Hematopoietic multipotent progenitor cell treated with erythropoietin and hydrocortisone succinate and interleukin-3 and kit ligand, for 6 days (in vitro differentiated cells): ENCODE measurements at places on chromosomes 5 and 9.

GRCh38 chr5:17257705-17258273 is 40.4 kb downstream of the BASP1 start:
- DNase-seq, result no peak

DNA sequence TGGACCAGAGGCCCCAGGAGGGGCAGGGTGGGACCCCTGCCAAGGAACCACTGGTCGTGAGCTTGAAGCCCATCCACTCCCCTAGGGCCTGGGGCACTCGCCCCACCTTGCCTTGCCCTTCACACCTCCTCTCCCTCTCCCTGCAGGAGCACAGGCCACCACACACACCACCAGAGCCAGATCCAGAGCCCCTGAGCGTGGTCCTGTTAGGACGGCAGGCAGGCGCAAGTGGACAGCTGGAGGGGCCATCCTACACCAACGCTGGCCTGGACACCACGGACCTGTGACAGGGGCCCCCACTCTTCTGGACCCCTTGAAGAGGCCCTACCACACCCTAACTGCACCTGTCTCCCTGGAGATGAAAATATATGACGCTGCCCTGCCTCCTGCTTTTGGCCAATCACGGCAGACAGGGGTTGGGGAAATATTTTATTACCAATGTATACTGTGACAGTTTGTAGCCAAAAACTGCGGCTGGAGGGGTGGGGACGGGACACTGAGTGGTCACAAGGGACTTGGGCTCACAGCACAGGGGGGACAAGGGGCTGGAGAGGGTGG is 14.5 kb downstream of the GPRIN1 start:
- DNase-seq, result no peak

- peak; percentile 20 for DNase-seq
These were observed at the start of gene CCL19 for GRCh38 chr9:34690983-34691935. CCL19 (minus strand) TSS chr9:34691276; CDS start chr9:34691139, 137 bp downstream.

DNA sequence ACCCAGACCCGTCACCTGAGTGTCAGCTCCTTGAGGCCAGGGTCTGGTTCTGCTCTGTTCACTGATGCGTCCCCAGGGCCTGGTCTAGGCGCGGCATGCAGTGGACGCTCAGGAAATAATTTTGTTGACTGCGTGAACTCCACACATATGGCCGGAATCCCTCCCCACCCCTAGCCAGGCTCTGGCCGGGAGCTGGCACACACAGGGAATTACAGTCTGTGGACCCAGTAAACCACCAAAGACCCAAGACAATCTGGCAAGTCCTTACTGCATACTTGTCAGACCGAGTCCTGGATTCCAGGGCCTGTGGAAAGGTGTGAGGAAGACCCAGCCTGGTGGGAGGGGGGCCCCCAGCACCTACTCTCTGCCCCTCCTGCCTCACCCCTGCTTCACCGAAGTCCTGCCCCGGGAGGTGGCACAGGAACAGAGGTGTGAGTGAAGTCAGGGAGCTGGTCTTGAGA is 113.0 kb upstream of the IER5L start:
- DNase-seq, result no peak

DNA sequence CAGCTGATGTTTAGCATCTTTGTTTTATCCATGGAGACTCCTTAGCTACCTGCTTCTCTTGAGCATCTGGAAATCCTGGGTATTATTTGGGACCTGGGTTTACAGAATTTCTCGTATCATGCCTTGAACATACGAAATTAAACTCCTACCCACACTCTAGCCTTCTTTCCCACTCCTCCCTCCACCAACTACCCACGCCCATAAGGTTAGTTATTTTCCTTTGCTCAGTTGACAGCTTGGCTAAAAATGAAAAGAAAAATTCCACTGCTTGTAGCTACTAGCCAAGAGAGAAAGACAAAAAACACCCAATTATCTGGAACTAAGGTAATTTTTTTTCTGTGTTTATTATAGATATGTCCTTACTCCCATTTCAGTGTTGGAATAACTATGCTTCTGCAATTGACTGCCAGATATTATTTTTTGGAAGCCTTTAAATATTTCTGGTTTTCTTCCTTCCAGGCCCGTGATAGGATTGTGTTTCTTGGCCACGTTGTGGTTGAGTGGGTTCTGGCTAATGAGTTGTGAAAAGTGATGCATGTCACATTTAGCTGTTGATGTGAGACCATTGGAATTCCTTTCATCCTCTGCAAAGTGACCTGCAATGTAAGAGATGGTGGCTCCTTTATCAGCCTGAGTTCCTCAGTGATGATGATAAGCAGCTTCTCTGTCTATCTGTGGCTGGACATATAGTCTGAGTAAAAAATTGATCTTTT is 308.1 kb downstream of the LRRC70 start:
- DNase-seq, result no peak

GRCh38 chr9:131594906-131595665 is 49.8 kb downstream of the PRRT1B start:
- DNase-seq, result no peak

GRCh38 chr5:140567871-140568270 is 3.2 kb downstream of the SLC35A4 start:
- no peak for DNase-seq

DNA sequence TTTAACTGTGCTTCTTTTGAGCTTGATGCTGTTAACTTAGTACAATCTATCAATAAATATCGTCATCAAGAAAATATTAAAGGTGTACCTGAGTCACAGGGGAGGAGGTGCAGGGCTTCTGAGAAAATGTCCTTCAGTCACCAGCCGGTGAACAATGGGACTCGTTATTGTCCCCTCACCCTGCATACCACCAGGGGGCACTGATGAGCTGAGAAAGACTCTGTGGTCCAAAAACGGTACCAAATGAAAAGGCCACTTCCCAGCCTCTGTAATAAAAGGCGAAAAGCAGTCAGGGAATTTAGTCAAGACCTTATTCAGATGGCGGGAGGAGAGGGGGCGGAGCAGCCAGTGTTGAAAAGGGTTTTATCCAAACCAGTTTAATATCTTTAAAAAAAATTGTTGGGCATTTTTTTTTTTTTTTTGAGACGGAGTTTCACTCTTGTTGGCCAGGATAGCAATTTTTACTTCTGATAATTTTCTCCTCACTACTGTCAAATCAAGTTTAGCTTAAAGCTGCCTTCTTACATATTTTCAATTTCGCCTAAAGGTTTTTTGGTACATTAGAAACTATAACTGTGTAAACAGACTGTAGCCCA is 271.9 kb upstream of the ADAMTS16 start:
- DNase-seq, result peak; percentile 72

DNA sequence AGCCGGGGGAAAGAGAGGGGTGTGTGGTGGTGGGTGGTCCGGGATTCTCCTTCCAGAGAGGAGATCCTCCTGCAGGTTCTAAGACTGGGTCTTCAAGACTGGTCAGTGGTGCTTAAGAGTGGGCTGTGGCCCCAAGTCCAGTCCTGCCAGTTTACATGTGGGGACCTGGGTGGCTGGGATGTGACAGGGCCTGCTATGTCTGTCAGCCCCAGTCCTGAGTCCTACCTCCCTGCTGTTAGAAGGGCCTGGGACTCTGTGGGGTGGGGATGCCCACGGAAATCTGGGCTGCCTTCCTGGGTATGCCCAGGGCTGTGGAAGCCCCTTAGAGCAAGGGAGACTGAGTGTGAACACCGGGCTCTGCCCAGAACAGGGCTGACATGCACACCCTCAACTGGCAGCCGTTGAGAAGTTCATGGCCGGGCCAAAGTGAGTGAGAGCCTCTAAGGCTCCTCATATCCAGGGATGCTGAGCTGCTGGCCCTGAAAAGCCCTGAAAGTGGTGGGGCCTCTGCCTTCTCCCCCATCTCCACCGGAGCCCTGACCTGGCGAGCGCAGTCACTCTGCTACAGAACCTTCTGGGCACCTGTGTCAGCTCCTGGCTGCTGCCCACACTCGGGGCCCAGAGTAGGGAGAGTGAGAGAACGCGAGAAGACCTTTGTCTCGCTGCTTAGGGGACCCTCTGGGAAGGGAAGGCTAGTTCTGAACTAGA is 1.7 kb downstream of the PHF2 start:
- DNase-seq, result peak; percentile 41

DNA sequence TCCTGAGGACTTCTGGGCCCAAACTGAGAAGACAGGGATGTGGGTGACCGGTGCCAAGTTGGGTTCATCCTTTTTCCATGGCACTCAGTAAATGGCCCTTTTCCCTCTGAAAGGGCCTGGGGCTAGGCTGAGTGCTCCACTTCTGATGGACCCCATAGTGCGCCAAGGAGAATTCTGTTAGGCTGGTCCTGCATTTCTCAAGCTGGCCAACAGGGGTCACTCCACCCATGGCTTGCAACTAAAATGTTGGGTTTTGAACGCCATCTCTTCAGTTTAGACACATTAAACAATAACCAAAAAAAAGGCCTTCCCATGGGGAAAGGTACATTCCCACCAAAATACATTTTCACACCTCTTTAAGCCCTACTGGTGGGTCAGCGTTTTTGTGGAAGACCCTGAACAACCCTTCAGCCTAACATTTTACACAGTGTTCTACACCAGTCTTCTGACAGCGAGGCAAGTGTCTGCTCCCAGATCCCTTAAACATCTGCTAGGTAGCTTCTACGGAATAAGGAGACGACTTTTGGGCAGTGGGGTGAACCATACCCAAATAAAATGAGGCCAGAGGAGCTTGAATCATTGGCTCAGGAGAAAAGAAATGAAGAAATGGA is 27.3 kb downstream of the CNTFR start:
- peak; percentile 39 for DNase-seq

GRCh38 chr5:167348251-167348926 is 943.1 kb upstream of the WWC1 start:
- no peak for DNase-seq

- no peak for DNase-seq
These were observed 1.2 kb downstream of the CDKN2A start for GRCh38 chr9:21993007-21993406.

DNA sequence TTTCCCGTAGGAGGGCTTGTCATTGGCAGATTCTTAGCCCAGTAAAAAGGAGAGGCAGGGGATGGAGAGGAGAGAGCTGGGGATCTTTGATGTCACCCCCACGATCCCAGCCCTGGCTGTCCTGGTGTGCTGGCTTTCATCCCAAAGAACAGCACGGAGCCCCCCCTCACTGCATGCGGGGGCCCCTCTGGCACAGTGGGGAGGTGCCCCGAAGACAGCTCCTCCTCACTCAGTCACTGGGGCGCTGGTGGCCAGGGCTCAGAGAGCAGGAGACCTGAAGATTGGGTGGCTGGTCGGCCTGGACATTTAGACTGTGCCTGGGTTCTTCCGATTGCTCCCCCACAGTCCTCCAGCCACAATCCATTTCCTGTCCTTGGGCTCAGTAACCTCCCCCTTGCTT is 207.5 kb downstream of the MELK start:
- no peak for DNase-seq

GRCh38 chr5:39624268-39624886 is 199.6 kb upstream of the DAB2 start:
- DNase-seq, result no peak
